Neural crest cell (in vitro differentiated cells): ENCODE measurements at places on chromosomes 2 and 18. TPM values are rescaled to one million over a fixed set of nuclear protein-coding genes. Genes with fewer than 3 reads are reported as not detected.
A peak's percentile ranks its signal among the peaks of the same experiment; 100 is the strongest.

DNA sequence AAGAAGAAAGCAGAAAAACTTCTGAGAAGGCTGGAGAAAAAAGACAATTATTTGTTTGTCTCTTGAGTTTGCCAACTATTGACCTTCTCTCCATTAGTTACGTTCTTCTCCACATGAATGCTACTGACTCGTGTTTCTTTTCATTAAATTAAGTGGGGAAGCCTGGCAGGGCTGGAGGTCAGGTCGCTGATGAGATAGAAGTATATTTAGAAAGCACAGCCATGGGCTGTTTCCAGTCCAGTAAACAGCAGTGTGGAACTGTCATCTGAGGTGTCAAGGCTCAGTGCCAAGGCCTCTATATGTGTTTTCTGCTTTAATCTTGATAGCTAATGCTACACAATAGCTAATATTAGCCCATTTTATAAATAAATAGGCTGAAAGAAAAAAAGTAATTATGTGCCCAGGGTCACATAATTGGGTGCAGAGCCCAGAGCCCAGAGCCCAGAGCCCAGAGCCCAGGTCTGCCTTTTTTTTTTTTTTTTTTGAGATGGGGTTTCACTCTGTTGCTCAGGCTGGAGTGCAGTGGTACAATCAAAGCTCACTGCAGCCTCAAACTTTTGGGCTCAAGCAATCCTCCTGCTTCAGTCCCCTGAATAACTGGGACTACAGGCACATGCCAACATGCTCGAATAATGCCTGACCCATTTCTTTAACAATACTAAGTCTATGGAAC, 6.3 kb downstream of the MSGN1 start:
- no peak for DNase-seq

DNA sequence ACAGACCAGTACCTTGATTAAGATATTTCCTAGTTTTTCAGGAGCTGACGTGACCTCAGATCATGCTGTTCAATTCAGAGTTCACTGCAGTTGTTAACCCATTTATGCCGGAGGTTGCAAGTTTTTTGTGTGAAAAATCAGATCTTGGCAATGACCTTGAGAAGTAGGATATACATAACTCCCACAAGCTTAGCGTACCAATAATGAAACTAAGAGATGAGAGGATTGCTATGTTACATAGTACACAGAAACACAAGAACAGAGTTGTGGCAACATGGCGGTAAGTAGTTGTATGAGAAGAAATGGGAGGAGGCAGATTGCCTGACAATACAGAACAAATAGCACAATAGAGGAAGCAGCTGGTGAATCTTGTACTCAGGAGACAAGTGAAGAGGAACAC, 39.1 kb downstream of the PPIG start:
- DNase-seq = no peak

GRCh38 chr2:18519914-18520450, 40.5 kb downstream of the RDH14 start:
- DNase-seq = no peak

- no peak for DNase-seq
Observed at GRCh38 chr2:230908595-230909191, 16.3 kb downstream of the GPR55 start.

Gene IL18R1
- not detected in 2 replicates for total RNA-seq

DNA sequence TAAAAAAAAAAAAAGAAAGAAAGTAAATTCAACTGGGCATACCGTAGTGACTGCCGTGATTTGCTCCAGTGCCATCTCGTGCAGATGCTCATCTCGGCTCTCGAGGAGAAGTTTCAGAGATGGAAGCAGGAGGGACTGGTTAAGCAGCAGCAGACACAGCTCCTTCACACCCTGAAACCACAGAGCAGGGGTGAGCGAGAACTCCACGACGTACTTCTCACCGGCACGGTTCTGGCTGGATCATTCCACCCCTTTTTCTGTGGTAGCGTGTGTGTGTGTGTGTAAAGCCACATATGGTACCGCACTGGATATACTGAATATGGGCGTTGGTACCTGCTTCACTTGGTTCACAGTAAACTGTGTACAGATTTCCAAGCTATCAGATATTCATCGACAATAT, 382.2 kb downstream of the NBAS start:
- no peak for DNase-seq

DNA sequence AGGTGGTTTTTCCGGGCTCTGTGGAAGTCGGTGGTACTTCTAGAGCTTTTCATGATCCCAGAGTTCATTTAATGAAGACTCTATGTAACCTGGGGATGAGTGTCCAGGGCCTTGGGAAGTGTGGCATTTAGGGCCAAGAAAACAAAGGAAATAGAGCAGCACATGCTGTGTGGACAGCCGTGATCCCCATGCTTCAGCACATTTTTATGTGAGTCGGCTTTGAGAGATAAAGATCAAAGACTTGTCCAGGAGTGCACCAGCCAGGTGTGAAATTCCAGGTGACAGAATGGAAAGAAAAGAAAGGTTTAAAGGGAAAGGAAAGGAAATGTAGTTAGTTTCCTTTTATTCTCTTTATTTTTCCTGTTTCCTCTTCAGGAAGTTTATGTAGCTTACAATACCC, 258.0 kb upstream of the NRP2 start:
- no peak for DNase-seq

DNA sequence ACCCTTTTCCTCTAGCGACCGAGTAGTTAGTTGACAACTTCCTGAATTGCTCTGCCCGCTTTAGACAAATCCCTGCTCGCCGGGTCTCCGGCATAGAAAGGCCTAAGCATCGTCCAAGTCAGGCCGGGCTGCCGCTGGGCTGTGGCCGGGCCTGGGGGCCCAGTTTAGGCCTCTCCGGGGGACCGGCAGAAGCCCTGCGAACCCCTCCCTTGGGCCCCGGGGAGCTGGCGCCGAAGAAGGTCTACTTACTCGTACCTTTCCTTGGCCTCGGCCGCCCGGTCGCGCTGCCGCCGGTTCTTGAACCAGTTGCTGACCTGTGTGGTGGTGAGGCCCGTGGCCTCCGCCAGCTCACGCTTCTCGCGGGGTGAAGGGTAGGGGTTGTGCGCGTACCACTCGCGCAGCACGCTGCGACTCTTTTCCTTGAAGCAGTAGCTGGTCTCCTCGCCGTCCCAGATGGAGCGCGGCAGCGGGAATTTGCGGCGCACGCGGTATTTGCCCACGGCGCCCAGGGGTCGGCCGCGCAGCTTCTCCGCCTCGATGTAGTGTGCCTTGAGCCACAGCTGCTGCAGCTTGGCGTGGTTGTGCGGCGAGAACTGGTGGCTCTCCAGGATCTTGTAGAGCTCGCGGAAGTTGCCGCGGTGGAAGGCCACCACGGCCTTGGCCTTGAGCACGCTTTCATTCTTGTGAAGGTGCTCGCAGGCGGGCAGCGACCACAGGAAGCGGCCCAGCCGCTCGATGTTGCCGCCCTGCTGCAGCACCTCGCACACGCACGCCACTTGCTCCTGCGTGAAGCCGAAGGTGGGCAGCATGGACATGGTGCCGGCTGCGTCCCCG, 739 bp downstream of the SIX2 start:
- no peak for DNase-seq

- DNase-seq = no peak
Observed at GRCh38 chr2:240629968-240630770, 4.9 kb downstream of the GPR35 start.

GRCh38 chr2:187168720-187169713, 279.0 kb downstream of the CALCRL start:
- no peak for DNase-seq

DNA sequence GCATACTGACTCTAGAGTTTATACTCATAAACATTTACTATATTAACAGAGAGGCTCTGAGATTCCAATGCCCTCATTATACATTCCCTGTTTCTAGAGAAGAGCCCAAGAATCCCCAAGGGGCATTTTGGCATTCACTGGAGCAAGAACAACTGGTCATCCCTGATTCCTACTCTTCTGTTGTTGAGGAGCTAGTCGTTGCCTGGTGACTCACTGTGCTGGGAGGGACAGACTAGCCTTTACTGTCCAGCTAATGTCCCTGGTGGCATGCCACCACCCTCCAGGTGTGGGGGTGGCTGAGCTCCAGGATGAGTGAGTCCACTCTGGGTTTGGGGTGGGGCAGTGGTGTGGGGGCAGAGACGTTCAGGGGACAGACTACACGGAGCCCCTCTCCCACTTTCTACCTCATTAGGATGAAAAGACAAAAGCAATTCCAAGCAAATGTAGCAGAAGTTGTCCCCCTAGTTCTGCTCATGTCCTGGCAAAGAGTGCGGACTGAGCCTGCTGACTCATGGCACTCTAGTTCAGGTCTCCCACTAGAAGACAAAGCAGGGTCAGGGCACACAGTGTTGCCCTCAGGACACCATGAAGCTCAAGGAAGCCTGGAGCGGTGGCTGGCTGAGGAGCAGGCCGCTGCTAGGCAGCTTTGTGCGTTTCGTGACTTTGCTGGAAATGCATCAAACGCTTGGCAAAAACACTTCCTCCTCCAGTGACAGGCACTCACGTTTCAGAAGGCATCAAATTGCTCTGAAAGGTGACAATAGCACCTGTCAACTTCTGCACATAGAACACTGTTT, 49.4 kb downstream of the RHOB start:
- no peak for DNase-seq

DNA sequence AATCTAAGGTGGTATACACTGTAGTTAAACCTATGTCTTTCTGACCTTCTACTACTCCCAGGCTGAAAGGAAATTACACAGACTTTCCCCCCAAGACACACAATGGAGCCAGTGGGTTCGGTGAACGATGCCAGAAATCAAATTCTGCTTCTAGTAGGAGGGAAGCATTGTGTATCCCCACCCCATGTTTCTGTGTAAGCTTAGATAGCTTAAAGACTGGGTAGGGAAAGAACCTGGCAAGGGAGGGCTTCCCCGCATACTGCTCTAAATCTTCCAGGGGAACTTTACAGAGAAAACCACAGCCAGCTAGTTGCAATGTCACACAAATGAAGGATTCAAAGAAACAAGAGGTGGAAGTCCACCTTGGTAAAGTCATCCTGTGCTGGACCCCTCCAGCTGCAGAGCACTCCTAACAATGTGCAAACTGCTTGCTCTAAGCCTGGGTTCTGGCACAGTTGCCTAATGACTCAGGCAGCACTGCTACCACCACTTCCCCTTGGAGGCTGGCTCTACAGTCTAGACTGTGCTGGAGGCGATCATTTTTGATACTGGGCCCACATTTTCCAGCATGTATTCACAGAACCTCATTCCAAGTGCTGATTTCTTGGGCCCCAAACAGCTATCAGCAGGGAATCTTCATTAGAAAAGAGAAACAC, 47.5 kb downstream of the TRIB2 start:
- no peak for DNase-seq

Gene USP40
- total RNA-seq = 25.3 and 28.3 TPM in 2 replicates

Gene C2orf80
- 0.73 and 1.0 TPM in 2 replicates for total RNA-seq

Gene RAPGEF4
- total RNA-seq = 1.7 TPM in 2 replicates

- DNase-seq = no peak
Observed at GRCh38 chr2:29129586-29130281, 14.5 kb downstream of the CLIP4 start.

Gene PHOSPHO2
- 8.3 and 8.6 TPM in 2 replicates for total RNA-seq

DNA sequence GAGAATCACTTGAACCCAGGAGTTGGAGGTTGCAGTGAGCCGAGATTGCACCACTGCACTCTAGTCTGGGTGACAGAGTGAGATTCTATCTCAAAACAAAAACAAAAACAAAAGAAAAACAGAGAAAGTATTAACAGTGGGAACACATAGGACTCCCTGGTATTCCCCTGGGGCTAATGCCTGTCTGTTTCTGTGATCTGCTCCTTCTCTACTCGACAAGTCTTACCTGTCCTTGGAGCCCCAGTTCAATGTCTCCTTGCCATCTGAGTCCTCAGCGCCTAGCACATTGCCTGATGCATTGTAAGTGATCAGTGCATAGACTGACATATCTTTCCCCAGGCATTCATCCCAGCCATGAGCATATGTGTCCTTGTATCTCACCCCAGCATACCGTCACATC, 85.8 kb downstream of the ASAP2 start:
- DNase-seq = no peak

Gene CXCR1
- total RNA-seq = not detected in 2 replicates

Gene HOXD1
- not detected in 2 replicates for total RNA-seq

GRCh38 chr2:129464036-129464435, 515.4 kb upstream of the RAB6C start:
- no peak for DNase-seq

GRCh38 chr2:96265349-96265839, 403 bp downstream of the TMEM127 start:
- DNase-seq = peak; percentile 42

- no peak for DNase-seq
Observed at GRCh38 chr2:121064186-121064585, 220.8 kb downstream of the TFCP2L1 start.

- DNase-seq = no peak
Observed at GRCh38 chr2:214127170-214127569, 283.7 kb upstream of the VWC2L start.

GRCh38 chr18:75783566-75784281, 356.2 kb upstream of the SMIM21 start:
- DNase-seq = no peak

Gene C1QL2
- 0.14 TPM in 1 of 2 replicates, not detected in the other for total RNA-seq

Gene MROH2A
- not detected in 2 replicates for total RNA-seq

GRCh38 chr2:3254442-3254941, 123.1 kb downstream of the EIPR1 start:
- DNase-seq = no peak

- no peak for DNase-seq
Observed at GRCh38 chr2:163731735-163732134, 4.1 kb downstream of the FIGN start.

GRCh38 chr18:37640504-37640903, 74.9 kb upstream of the CELF4 start:
- no peak for DNase-seq

- DNase-seq = no peak
Observed at GRCh38 chr2:48617618-48618017, at the start of gene GTF2A1L. GTF2A1L (plus strand) TSS chr2:48617856; CDS start chr2:48617875, 19 bp downstream.

Gene STARD6
- 0.35 TPM in 1 of 2 replicates, not detected in the other for total RNA-seq

Gene ZNF396
- 2.9 and 3.6 TPM in 2 replicates for total RNA-seq

DNA sequence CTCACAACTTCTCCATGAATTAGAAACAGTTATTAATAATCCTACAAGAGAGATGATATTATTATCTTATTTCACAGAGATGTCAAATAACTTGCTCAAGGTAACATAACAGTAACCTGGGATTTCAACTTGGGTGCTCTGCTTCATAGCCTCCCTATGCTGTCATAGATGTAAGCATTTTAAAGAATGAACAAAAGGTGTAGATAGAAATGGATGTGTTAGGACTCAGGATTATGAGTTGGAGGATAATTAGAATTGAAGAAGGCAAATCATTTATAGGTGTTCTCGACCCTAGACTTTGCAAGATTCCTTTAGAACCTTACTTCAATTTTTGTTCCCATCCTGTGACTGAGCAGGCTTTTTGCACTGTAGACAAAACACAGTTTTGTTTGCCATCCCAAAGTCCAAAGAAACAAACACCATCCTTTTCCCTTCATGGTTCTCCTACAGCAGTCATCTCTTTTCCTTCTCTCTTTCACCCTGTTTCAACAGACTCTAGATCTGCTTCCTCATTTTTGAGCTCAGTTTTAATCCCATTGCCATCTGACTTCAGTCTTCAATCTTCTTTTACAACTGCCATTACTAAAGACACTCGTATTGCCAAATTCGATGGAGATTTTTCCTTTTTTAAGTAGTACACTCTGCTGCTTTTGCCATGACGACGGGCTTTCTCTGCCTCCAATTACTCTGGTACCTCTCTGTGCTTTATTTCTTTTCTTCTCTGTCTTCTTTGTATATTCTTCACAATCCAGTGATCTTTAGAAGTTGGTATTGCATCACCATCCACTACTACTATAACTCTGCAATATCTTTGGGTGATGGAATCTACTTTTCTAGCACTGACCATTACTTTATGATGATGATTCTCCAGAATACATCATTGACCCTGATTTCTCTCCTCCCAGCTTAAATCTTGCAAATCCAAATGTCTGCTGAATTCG, 4.5 kb downstream of the HNMT start:
- no peak for DNase-seq

- DNase-seq = no peak
Observed at GRCh38 chr2:154480521-154480920, 218.0 kb upstream of the KCNJ3 start.

Gene FKBP1B
- total RNA-seq = 22.0 and 22.1 TPM in 2 replicates

- DNase-seq = peak; percentile 60
Observed at GRCh38 chr2:106104332-106105062, 89.6 kb downstream of the UXS1 start.
